Kidney epithelial cell (primary cell): ENCODE measurements at places on chromosomes 3 and 15. TPM values are rescaled to one million over a fixed set of nuclear protein-coding genes. Genes with fewer than 3 reads are reported as not detected.

The LRRK1 gene
- total RNA-seq, result 6.6 and 9.0 TPM in 2 replicates

The CNTN3 gene
- total RNA-seq, result 2.0 and 2.6 TPM in 2 replicates

DNA sequence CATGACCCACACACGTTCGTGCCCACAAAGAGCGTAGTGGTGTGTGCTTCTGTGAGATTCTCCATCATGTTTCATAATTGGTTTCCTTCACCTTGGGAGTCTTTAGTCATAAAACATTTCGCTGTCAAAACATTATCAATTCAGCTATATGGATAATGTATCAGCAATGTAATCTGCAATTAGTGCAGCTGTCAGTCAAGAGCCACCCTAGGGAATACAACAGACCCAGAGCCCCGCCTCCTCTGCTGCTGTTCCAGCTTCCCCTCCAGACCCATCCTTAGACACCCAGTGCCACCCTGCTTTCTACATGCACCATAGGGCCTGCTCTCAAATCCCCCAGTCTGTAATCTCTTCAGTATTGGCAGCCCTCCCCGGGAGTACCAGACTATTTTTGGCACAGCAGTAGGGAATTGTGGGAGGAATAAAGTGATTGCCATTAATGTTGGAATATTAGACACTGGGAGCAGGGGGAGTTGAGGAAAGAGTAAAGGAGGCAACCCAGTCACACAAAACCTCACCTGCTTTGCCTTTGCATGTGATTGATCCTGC lies 31.5 kb upstream of the C3orf80 start:
- no peak for DNase-seq

GRCh38 chr3:50587806-50588758 lies 18.8 kb downstream of the HEMK1 start:
- no peak for DNase-seq

GRCh38 chr3:99781761-99782160 lies 35.9 kb upstream of the CMSS1 start:
- DNase-seq, result no peak

GRCh38 chr3:177554895-177555759 lies 357.8 kb upstream of the TBL1XR1 start:
- DNase-seq, result peak; percentile 47

DNA sequence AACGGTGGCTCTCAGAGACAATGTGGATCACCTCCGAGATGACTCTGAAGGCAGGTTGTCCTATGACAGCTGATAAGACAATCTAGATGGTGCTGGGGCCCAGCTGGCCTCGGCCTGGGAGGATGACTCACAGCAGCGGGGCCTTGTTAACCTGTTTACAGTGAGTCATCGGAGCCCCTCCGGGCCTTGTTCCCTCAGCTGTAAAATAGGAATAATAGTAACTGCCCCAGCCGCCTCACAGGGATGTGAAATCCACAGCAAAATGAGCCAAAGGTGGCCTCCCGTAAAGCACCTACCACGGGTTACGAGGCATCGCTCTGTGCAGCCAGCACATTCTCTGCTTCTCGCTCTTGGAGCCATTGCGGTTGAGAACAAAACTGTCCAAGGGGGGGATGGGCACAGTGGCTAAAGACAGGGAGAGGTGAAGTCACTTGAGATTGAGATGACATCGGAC lies 88.6 kb upstream of the RASGRF1 start:
- peak; percentile 61 for DNase-seq

DNA sequence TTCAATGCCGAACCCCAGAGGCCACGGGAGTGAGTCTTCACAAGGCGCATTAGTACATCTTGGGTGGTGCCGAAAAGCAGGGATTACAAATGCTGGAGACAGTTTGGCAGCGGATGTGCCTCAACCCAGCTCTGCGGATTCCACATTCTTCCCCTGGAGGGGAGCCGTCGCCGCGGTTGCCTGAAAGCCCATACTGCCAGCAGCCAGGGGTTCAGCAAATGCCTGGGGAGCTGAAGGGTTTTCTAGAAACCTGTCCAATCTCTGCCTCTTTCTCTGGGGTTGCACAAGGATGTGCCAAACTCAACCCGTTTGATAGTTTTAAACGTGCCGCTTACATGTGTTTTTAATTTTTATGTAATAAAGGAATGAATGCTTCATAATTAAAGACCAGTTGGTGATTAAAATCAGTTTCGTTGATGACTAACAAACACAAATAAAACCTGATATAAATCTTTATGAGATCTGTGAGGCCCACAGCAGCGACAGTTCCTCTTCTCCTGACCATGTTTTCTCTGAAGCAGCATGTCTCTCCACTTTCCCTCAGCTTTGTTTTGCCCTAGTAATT lies 74.6 kb upstream of the LEKR1 start:
- DNase-seq, result no peak

DNA sequence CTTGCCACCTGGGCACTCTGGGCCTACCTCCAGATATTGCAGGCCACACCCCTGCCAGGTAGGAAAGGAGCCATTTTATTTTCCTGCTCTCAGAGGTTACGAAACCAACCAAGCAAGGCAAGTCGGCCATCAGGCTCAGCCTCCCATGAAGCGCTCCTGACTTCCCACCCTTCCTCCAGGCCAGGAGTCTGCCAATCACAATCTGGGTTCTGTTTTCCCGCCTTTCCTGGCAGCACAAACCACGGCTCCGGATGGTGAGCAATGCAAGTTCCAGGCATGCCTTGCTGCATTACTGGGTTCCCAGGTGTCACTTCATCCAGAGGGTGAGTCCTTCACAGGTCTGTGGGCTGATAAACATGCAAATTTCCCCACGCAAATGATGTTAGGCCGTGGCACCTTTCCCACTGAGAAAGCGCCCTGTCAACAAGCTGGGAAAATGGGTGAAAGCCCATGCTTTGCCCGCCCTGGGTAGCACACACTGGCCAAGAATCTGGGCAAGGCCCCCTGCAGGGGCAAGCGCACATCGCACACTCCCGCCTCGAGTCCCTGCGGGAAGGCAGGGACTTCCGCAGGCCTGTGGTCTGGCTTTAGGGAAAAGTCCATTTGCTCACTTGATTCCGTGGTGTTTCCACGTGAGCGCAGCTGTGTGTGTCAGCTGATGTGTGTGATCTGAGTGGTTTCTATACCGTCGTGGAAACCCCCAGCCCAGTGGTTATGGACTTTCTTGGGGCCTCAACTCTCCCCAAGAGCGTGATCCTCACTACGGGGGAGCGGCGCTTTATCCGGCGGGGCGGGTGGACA lies 61.6 kb upstream of the RYK start:
- DNase-seq, result no peak

- no peak for DNase-seq
Observed at GRCh38 chr15:40894681-40895448, 615 bp downstream of the VPS18 start.

- DNase-seq, result no peak
Observed at GRCh38 chr3:171457607-171458061, 2.6 kb downstream of the TNIK start.

DNA sequence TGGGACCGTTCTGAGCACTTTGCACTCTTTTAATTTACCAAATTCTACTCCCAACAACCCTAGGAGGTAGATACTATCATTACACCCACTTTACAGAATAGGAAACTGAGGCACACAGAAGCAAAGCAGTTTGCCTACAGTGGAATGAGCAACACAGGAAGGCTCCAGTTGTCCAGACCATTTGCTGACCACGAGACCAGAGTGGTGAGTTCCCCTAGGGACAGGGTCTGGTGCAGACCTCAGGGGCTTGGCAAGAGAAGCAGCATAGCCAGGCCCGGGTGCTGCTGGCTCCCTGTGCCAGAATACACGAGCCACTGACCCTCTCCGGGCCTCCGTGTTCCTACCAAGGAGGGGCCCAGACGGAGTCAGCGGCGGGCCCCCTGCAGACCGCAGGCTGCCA lies 26.5 kb downstream of the PLXND1 start:
- no peak for DNase-seq

DNA sequence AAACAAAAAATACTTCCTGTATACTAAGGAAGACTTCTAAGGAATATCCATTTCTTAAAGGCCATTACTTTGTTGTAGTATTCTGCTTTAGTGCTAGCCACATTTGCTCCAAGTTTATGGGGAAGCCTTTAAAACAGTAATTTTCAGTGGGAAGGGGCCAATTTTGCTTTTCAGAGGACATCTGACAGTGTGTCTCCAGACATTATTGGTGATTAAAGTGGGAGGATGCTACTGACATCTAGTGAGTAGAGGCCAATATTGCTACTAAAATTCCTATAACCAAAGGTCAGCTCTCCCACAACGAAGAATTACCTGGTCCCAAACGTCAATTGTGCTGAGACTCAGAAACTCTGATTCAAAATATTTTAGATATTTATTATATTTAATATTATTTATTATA lies 24.8 kb downstream of the SLC28A2 start:
- DNase-seq, result no peak

- no peak for DNase-seq
Observed at GRCh38 chr3:65595222-65596028, 443.3 kb downstream of the MAGI1 start.

The ARPC4 gene
- total RNA-seq, result 204 and 206 TPM in 2 replicates
